ENCODE measurements at places on chromosomes 6 and 20.

GRCh38 chr6:170476360-170476759, 76.7 kb downstream of the PSMB1 start:
- DNase-seq: no peak

- peak; percentile 78 for DNase-seq
Observed at GRCh38 chr6:42929821-42930360, 611 bp downstream of the CNPY3 start.

DNA sequence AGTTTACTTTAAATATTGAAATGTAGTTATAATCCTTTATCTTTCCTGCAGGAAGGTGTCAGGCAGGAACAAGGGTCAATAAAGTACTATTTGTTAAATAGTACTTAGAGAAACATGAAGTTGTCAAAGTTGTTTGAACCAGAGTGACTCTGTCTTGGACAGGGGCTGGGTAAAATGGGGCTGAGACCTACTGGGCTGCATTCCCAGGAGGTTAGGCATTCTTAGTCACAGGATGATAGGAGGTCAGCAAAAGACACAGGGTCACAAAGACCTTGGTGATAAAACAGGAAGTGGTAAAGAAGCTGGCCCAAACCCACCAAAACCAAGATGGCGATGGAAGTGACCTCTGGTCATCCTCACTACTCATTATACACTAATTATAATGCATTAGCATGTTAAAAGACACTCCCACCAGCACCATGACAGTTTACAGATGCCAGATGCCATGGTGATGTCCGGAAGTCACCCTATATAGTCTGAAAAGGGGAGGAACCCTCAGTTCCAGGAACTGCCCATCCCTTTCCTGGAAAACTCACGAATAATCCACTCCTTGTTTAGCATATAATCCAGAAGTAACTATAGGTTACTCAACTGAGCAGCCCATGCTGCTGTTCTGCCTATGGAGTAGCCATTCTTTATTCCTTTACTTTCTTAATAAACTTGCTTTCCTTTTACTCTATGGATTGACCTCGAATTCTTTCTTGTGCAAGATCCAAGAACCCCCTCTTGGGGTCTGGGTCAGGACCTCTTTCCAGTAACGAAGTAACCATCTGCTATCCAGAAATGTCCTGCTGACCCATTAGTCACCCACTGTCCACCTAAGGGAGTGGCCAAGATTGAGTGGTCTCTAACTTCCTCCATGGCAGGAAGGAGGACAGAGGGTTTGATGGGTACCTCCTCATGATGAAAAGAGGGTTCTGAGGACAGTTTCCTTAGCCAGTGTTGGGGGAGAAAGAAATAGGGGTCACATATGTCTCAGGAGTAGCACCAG, 19.6 kb downstream of the SLC22A2 start:
- no peak for DNase-seq

GRCh38 chr20:58143531-58143930, 84.9 kb downstream of the ANKRD60 start:
- DNase-seq: no peak

DNA sequence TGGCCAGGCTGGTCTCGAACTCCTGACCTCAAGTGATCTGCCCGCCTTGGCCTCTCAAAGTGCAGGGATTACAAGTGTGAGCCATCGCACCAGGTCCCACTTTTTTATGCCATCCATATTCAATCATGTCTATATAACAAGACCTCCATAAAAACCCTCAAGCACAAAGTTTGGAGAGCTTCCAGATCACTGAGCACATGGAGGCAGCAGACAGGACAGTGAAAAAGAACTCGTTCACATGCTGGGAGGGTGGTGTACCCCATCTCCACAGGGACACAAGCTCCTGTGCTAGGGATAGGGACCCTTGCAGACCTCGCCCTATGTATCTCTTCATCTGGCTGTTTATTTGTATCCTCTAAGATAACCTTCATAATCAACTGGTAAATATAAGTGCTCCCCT, 30.3 kb downstream of the KIF13A start:
- no peak for DNase-seq

GRCh38 chr6:37523412-37523811, 23.7 kb upstream of the CCDC167 start:
- no peak for DNase-seq

GRCh38 chr6:53282741-53283140, 66.0 kb downstream of the ELOVL5 start:
- DNase-seq: no peak

GRCh38 chr6:5308066-5308465, 46.8 kb downstream of the FARS2 start:
- no peak for DNase-seq

GRCh38 chr20:36541227-36541767, at the start of gene MYL9:
MYL9 (plus strand) TSS chr20:36541519; CDS start chr20:36544885, 3,366 bp downstream.
- peak; percentile 83 for DNase-seq

DNA sequence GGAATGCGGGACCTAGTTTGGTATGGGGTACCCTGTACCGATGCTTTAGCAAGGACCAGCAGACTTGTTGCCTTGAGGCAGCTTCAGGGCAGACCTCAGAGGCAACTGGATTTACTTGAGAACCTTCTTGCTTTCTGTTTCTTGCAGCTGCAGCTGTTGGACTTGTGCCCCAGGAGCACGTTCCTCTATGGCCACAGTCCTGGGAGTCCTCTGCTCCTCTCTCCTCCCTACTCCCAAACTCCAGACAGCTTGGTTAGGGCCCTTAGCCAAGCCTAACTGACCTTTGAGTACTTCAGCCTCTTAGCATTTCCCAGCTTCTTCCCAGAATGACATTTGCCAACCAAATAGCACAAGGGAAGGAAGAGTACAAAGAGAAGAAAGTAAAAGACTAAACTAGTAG, 34.7 kb downstream of the GHRH start:
- DNase-seq: no peak

DNA sequence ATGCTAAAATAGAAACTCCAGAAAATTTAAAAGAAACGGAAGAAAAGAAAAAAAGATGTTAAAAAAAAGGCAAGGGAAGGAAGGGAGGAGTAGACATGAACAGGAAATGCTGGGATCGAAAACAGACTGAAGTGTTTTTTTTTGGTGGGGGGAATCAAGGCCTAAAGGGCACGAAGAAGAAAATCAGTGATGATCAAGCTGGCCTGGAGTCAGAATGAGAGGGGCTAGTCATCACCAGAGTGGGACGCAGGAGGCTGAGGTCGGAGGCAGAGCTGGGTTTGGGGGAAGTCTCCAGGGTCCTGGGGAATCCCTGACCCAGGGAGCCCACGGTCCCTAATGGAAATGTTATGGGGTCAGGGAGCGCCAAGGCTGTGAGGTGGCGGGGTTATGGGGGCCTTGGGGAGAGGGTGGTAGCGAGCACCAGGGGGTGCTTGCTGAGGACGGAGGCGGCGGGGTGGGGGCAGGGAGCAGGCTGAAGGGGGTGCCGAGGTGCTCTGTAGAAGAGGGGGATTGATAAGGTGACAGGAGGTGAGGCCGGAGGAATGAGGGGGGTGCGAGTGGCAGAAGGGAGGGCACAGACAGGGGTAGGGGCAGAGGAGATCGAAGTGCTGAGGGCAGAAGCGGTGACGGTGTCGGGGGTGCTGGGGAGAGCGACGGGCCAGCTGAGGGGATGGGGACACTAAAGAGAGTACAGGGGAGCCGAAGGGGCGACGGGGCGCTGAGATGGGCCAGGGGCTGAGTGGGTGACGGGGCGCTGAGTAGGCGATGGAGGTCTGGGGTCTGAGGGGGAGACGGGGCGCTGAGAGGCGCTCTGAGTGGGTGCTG, 684 bp downstream of the ZNFX1 start:
- DNase-seq: peak; percentile 31

- DNase-seq: peak; percentile 96
Observed at GRCh38 chr6:1190366-1190765, 121.5 kb upstream of the FOXQ1 start.

DNA sequence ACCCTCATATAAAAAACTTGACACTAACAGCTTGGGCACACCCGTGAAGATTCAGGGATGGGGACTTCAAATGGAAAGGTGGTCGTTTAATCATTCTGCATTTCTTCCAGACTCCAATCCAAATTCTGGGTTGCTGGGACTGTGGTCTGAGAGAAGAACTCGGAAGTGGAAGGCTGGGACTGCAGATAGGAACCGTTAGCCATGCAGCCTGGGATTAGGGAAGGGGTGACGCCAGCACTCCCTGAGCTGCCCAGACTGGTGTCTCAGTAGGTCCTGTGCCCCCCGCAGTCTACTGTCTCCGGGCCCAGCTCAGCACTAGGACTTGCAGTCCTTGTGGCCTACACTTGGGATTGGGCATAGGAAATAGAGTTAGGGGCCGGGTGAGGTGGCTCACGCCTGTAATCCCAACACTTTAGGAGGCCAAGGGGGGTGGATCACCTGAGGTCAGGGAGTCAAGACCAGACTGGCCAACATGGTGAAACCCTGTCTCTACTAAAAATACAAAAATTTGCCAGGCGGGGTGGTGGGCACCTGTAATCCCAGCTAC, 511 bp upstream of the CLIC1 start:
- no peak for DNase-seq

DNA sequence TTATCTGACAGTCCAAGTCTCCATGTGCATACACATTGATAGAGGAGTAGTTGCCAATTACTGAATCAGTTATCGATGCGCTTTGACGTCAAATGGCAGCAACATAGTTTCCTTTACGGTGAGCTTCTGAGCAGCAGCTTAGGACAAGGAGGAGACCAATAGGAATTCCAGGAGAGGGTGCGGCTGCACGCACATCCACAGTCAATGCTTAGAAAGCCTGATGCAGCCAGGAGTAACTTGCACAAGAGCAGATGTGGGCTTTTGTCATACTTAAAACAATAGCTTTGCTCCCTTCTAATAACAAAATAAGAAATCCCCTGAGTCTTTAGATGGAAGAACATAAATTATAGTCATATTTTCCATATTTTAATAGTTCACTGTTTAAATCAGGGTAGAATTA, 442.1 kb downstream of the BCKDHB start:
- peak; percentile 86 for DNase-seq

- peak; percentile 40 for DNase-seq
Observed at GRCh38 chr20:34316196-34316814, 13.2 kb upstream of the AHCY start.

- peak; percentile 93 for DNase-seq
Observed at GRCh38 chr6:54617730-54618129, 228.8 kb upstream of the FAM83B start.

Measured in fibroblast of skin of right biceps (primary cell).